ENCODE measurements at places on chromosomes 7 and 10. TPM values are rescaled to one million over a fixed set of nuclear protein-coding genes. Genes with fewer than 3 reads are reported as not detected.

The RBP3 gene
- not detected for total RNA-seq

The MUC3A gene
- total RNA-seq: 1.1 TPM

The CCDC172 gene
- total RNA-seq: not detected

The KCNH2 gene
- 1.5 TPM for total RNA-seq

The TSPAN33 gene
- 5.8 TPM for total RNA-seq

The MSS51 gene
- total RNA-seq: 3.3 TPM

The INMT gene
- not detected for total RNA-seq
